GM19239 (cell line): ENCODE measurements at places on chromosomes 2 and 18.

GRCh38 chr2:232076736-232077135, 115.2 kb downstream of the DIS3L2 start:
- no peak for DNase-seq

DNA sequence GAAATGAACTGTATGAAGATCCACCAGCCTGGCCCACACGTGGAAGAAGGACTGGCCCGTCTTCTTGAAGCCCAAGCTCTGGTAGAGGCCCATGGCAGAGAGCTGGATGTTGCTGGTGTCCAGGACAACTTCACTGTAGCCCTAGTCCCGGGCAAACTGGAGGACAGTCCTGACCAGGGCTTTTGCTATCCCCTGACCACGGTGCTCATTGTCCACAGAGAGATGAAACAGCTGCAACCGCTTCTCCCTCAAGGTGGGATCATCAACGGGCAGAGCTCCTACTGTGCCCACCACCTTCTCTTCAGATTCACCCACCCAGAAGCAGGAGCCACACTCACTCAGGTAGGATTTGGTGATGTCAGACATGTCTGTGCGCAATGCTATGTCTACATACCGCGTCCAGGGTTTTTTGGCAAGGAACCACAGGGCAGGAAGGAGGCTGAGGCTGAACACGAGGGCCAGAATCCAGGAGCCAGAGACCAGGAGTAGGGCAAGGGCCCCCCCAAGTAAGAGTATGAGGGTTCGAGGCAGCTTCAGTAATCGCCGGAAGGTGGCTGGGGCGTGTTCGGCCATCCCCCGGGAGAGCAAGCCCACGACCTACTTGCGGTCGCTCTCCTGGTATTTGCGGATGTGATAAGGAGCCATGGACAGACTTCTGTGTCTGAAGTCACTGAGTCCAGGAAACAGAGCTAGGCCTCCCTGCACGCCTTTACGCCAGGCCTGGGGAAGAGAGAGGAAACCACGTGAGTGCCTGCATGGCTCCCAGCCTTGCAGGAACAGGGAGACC, 36.3 kb downstream of the TPRKB start:
- no peak for DNase-seq

- no peak for DNase-seq
These were observed 31.5 kb upstream of the PDIA6 start for GRCh38 chr2:10844097-10844496.

- no peak for DNase-seq
These were observed 85.8 kb downstream of the PKP4 start for GRCh38 chr2:158542577-158542976.

- DNase-seq, result no peak
These were observed 228.9 kb downstream of the NEDD4L start for GRCh38 chr18:58272779-58273435.

DNA sequence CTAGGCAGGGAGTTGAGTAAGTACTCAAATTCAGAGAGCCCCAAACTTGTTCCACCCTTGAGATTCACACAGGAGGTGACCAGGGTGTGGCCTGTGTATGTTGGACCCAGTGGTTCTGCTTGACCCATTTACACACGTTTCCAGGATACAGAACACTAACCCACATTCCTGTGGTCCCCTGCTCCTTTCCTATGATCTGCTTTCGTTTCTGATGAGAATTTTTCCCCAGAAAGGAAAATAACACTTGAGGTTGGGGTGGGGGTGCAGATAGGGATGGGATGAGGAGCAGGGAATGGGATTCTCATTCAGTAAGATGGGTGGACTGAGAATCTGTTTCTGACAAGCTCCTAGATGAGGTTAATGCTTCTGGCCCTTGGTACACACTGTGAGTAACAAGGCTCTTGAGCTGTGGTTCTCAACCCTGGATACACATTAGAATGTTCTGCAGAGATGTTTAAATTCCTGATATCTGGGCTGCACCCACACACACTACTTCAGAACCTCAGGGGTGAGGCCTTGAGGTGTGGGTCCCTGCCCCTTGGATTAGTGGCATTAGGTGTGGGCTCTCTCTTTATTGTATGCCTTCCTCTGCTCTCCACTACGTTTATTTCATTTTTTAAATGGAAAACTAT, 58.4 kb downstream of the TPGS2 start:
- no peak for DNase-seq

DNA sequence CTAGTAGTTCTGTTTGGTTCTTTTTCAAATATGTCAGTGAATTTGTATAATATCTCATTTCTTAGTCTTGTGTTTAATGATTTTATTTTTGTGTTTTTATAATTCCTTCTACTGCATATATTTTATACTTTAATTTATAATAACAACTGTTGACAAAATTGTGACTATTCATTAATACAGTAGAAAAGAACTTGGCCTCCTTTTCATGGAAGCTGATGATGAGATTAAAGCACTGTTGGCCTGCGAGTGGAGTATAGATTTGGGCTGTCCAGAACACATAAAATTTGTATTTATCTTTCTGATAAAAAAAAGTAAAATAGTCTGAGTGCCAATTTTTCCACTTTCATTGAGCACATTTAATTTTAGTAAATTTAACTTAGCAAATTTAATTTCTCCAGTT, 12.1 kb downstream of the CFLAR start:
- no peak for DNase-seq

DNA sequence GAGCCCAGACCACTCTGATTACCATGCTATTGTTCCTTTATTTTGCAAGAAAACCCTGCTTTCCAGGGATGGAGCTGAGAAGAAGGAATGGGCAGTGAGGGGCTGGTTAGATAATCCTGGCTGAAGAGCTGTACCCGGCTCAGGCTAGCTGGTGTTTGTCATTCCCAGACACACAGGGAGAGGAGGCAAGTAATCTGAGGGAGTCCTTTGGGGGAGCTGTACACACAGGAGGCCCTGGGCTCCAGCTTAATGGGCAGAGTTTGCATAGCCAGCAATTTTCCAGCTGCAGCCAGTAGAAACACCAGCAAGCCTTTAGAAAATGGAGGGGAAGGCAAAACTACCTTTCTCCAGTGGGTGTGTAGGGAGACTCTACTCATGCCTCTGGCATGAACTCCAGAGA, 259.3 kb downstream of the SOX11 start:
- DNase-seq, result no peak

DNA sequence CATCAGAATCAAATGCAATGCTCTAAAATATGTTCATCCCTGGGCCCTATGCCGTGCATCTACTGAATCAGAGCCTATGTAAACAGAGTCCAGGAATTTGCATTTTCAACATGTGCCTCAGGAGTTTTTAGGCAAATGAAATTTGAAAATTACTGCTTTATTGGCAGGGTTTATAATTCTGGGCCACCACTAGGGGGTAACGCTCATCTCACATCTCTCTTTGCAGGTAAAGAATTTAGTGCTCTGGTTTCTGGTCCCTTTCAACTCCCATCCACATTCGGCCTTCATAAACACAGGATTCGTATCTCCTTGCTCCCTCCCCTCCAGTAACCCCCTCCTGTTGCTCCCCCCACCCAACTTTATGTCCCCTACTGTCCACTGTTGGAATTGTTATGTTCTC, 49.3 kb downstream of the LYPD6B start:
- no peak for DNase-seq

GRCh38 chr2:143300536-143300935, 171.3 kb downstream of the ARHGAP15 start:
- DNase-seq, result no peak

- DNase-seq, result no peak
These were observed 8.4 kb upstream of the PRKCE start for GRCh38 chr2:45643095-45643494.

DNA sequence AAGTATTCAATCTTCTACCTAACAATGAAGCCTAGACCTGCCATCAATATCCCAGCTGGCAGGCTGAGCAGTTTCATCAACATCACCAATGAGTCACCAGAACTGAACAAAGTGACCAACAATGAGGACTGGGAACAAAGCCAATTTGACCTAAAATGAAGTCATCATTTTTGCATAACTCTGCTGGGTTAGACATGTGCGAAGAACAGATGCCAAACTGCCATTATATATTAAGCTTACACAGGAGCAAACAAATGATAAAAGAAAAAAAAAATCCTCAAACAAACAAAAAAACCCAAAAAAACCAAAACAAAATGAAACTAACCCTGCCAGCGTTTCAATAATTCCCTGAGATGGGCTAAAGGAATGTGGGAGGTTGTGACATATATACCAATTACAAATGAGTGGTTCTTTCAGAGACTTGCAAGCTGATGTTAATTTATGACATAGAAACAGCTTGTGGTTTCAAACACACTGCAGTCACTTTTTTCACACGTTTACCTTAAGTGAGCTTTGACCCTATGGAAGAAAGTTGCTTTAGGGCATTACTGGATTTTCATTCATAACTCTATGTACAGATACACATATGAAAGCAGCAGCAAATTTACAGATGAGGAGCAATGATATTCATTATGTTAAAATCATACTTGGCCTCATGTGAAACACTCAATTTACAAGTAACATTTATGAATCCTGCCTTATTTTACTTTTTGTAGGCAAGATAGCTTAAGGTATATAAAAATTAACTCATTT, 56.9 kb upstream of the CCDC141 start:
- DNase-seq, result no peak

DNA sequence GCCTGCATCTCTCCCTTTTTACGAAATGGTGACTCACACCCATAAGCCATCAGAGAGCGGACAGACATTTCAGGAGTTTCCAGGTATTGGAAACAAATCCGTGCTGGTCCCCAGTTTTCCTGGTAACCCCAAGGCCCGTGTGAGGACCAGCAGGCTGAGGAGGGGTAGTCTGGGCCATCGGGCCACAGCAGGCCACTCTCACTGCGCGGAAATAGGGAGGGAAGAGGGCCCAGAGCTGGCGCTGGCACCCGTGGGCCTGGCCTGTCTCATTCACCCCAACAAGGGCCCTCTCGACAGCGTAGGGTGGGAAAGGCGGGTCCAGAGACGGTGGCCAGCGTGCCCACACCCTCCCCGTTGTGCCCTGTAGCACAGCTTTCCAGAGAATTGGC, 13.7 kb upstream of the FAHD2A start:
- no peak for DNase-seq

GRCh38 chr2:74384051-74384450, 3.9 kb upstream of the DCTN1 start:
- no peak for DNase-seq

- DNase-seq, result no peak
These were observed 204.7 kb upstream of the ITGA4 start for GRCh38 chr2:181252262-181253148.

GRCh38 chr2:141806090-141806489, 324.7 kb downstream of the LRP1B start:
- DNase-seq, result no peak

GRCh38 chr2:196174404-196174803, 3.0 kb upstream of the STK17B start:
- DNase-seq, result no peak

DNA sequence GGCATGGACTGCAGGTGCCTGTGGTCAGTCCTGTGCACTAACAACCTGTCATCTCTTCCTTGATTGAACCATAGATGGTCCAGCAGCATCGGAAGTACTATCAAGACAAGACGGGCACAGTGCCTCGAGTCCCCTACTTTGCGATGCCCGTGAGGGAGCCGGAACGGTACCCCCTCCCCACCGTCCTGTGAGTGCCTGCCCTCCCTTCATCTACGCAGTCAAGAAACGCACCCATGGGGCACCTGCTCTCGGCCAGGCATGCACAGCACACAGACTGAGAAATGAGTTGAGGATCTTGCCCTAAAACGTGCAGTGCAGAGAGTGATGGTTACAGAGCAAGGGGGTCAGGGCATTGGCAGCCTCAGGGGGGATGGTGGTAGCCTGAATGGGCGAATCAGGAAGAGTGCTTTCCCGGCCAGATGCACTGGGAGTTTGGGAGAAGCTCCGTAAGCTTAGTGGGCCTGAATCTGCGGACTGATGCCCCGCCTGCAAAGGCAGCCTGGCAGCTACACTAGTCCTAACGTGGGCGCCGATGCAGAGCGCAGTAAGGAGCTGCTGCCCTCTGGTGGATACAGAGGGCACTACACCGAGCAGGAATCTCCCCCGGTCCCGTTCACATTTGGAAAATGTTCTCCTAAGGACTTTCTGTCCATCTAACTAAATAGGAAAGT, 63.6 kb downstream of the CIB4 start:
- peak; percentile 83 for DNase-seq

DNA sequence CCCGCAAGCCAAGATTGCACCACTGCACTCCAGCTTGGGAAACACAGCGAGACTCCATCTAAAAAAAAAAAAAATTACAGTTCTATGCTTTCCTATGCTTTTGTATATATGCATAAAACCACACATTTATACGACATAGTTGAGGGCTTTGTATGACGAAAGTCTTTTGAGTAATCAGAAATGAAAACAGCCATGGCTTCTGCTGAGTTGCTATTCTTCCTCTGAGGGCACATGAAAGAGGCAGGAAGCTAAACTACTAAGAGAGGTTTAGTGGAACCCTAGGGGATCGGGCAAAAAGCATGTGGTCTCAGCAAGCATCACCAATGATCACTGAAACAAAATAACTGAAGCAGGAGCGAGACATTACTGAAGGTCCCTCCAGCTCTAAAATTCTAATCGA, 99.6 kb downstream of the ZAP70 start:
- DNase-seq, result no peak
